ENCODE measurements at places on chromosomes 7 and 10.
A peak's percentile ranks its signal among the peaks of the same experiment; 100 is the strongest.

GRCh38 chr7:37942934-37943610 is 22.6 kb downstream of the EPDR1 start:
- DNase-seq: no peak

GRCh38 chr10:8594176-8594575 is 539.7 kb downstream of the GATA3 start:
- DNase-seq: no peak

GRCh38 chr10:28302638-28303488 is at the start of gene MPP7:
Gene MPP7, minus strand, starts transcription at chr10:28303064. Its CDS starts 64,460 bp downstream, at chr10:28238604.
- DNase-seq: peak; percentile 99

DNA sequence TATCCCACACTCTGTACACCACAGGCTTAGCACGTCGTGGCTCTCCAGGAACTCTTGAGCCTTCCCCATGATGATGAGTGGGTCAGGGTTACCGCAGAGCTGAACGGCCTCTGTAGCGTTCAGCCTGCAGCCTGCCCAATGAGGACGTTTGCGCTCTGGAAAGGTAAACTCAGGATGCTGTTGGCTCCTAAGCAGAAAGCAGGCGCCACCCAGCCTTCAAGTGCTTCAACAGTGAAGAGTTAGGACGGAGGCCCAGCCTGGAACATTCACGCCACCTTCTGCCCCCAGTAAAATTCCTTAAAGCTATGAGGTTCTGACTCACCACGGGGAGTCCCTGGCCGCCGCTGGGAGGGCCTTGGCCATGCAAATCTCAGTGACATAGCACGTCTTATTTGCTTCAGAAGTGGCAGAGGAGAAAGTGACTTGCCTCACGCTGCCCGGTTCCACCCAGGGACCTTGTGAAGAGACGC is 161.5 kb upstream of the SH2B2 start:
- no peak for DNase-seq

- DNase-seq: no peak
These were observed 45.1 kb downstream of the WIPI2 start for GRCh38 chr7:5234852-5235831.

GRCh38 chr7:3757059-3757458 is 456.0 kb downstream of the SDK1 start:
- DNase-seq: no peak

DNA sequence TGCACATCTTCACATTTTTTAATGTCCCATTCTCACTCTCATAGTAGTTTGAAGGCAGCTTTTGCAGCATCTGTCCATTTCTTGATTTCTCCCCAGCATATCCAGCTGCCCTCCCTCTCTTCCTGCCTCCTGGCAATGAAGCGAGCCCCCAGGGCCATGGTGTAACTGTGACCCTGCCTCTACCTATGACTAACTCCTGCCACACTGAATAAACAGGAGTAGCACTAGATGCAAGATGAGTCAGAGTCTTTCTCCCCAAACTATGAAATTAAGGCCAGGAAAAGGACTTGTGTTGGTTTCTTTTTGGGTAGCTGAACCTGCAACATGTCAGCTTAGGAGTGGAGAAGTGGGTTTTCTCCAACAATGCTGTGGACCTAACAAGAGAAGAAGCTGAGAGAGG is 329.0 kb downstream of the RNLS start:
- DNase-seq: peak; percentile 37

- DNase-seq: no peak
These were observed 665.2 kb upstream of the ZWINT start for GRCh38 chr10:57026307-57026706.

DNA sequence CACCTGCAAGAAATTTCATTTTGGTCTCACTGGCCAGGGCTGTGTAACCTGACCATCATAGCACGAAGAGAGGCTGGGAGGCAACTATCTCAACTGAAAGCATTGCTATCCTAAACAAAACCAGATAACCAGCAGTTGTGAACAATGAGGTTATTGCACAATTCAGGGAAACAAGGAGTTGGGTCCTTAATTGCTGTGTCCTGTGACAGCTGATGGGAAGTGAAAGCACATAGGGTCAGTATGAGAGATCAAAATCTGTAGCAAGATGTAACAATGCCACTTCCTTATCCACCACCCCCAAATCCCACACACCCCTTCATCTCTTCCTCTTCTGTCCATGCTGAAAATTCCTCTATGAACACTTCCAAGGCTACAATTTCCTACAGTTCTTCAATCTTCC is 80.2 kb downstream of the HTR7 start:
- DNase-seq: no peak

DNA sequence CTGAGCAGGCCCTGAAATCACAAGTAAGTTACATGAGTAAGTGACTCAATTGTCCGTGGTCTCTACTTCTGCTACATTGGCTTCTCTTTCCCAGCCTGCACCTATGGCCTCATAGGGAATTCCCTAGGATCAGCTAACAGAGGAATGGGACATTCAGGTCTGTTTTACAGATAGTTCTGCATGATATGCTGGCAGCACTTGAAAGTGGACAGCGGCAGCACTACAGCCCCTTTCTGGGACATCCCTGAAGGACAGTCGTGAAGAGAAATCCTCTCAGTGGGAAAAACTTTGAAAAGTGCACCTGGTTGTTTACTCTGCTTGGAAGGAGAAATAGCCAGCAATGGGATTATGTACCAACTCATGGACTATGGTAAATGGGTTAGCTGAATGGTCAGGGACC is 293.1 kb upstream of the CACNA2D1 start:
- DNase-seq: no peak

DNA sequence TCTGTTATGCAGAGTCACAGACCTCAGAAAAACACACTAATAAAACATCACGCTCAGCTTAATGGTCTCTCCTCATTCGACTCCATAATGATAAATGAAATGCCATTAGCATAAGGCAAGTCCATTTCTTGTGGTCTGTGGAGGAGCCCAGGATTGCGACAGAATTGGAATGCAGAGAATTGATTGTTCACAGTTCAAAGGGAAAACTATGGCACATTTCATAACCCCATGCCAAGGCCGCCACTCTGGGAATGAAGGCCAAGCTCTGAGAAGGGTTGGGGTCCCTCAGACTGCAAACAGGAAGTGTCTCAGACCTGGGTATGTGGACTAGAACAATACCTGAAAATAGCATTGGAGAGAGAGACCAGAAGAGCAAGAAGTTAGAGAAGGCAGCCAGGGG is 398.9 kb downstream of the ADRA2A start:
- DNase-seq: no peak

DNA sequence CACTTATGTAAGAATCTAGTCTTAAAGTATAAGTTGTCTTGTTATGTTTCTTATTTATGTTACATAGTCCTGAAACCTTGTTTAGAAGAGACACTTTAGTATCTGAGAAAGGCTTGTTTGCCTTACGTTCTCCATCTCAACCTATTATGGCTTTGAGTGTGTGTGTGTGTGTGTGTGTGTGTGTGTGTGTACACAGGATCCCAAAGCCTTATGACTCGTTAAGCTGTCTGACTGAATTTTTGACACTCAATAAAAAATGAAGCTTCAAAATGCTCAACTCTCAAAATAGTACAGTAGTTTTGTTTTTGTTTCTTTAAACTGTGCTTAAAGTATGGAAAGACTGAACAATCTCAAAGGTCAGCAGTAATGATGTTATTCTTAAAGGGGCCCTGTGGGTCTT is 18.0 kb downstream of the CALU start:
- DNase-seq: no peak

GRCh38 chr7:116810267-116811116 is 51.9 kb upstream of the CAPZA2 start:
- no peak for DNase-seq

DNA sequence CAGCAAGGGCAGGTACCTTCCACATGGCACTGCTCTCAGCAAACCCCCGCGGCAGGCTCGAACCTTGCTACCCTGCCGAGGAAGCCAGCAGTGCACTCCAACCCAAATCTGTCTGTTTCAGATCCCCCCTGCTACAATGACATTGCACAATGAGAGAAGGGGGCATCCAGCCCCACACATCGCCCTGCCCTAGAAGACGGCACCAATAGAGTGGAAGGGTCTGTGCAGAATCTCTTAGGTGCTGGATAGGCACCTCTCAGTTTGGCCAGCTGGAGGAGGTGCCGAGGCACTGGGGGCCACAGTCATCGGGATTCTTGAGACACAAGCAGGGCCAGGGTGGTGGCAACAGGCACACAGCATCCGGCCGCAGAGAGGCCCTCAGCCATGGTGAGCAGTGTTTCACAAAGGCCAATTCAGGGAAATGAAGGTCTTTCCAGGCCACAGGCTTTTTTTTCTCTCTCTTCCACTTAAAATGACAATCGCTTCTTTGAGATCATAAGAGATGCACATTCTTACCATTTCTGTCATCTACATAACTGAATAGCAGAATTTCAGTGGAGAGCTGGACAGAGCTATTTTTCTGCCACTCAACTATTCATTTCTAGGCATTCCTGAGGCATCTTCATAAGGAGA is 281.3 kb downstream of the TNS3 start:
- no peak for DNase-seq

GRCh38 chr7:30352169-30352568 is 67.8 kb downstream of the ZNRF2 start:
- no peak for DNase-seq

GRCh38 chr10:89351412-89351779 is 23.6 kb downstream of the IFIT3 start:
- no peak for DNase-seq

- DNase-seq: peak; percentile 40
These were observed 359.7 kb upstream of the ZNF32 start for GRCh38 chr10:44008270-44008916.

DNA sequence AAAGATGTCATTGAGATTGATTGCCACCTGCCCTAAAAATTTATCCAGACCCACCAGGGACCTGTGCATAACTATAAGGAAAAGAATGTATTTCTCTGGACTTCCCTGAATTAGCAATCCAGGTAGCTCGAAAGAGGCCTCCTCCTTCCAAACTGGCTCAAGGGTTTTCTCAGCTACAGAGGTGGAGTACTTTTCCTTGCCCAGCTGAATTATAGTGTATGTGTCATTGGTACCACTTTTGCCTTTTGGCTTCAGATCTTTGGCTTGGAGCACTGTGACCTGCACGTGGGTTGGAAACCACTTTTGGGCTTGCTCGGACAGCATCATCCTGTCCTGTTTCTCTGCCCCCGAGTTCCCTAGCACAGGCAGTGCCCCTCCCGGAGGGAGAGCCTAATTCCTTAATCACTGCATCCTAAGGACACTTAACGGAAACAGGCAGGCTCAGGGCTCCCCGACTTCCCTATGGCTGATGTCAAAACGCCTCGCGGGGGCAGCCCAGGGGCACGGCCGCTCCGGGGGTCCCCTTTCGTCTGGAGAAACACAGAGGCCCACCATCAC is 825 bp downstream of the RAB11FIP2 start:
- peak; percentile 86 for DNase-seq

DNA sequence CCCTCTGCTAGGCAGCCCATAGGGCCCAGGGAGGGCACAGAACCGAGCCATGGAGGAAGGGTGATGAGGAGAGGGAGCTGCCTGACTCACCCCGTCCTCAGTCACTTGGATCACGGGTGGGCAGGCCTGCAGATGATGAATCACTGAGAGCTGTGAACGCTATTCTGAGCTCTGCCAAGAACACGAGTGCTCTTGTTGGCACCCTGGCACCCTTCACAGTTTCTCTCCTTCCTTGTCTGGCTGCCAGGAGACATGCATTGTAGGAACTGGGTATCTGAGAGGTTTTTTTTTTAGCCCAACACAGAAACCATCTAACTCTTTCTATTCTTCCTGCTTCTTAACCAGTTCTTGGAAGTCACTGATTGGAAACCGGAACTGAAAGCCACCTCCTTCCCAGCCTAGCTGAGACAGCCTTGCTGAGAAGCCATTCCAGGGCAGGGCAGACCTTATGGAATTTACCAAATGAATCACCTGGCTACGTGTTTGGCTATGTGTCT is 82.1 kb downstream of the SLC37A3 start:
- DNase-seq: peak; percentile 43

- DNase-seq: no peak
These were observed 44.4 kb upstream of the AGBL3 start for GRCh38 chr7:134941952-134942351.

DNA sequence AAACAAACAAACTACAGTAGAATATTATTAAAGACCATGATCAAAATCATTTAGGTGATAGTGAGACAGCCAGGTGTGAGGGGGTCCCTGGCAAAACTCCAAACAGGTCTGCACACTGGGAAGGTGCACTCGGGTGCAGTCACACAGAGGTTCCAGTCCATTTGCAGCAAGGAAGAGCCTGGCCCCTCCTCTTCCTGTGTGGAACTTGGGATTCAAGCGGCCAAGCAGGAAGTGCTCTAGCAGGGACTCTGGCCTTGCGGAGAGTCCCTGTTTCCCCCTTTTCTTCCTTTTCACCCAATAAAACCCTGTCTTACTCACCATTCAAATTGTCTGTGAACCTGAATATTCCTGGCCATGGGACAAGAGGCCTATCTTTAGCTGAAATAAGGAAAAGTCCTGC is 181.8 kb downstream of the LRRTM3 start:
- no peak for DNase-seq

DNA sequence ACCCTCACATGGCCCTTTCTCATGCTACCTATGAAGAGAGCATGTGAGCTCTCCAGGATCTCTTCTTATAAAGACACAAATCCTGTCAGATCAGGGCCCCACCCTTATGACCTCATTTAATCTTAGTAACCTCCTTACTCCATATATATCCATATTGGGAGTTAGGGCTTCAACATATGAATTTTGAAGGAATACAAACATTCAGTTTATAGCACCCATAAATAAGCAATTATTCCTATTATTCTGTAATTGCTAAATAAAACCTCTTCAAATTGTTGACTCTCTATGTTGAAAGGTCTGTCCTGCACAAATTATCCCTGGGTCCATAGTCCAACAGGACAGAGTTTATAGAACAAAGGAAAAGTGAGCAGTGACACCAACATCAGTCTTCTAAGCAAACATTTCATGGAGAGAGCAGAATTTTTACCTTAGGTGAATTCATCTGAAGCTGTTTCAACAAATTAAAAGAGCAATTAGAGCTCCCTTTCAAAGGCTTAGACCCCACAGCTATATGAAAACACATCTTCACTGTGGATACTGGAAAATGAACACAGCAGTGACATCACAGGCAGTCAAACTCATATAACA is 12.2 kb downstream of the DOCK4 start:
- DNase-seq: no peak

DNA sequence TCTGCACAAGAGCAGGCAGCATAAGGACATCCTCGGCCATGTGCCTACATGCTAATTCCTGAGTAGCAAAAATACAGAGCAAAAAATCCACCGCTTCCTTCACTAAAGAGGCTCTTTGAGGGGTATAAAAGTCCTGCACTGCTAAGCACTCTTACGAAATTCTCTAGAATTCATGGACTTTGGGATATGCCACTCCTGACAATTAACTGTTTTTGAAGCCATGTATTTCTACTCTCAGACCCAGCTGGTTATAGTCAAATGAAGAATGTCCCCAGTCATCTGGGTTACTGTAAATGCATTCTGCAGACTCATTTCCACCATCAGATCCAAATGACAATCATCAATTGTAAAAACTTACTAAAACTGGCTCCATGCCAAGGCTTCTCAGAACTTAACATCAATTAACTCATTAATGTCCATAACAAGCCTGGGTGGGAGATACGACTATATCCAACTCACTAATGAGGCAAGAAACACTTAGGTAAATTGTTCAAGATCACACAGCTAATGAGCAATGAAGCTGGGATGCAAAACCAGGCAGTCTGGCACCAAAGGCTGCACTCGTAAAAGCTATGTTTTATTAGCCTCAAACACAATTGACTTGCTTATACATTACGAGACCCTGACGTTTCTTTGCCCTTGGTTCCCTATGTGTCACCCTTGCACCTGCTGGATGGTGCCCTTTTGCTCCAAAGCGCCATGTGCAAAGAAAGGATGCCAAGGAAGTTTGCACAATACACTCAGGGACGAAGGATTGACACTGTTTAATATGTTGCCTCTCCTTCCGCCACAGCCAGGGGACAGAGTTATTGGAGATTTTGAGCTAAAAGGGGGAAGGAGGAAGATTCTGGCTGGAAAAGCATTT is 250.4 kb downstream of the ELMO1 start:
- no peak for DNase-seq

Data from RKO (cell line).